ENCODE measurements at places on chromosomes 12 and 14. TPM values are rescaled to one million over a fixed set of nuclear protein-coding genes. Genes with fewer than 3 reads are reported as not detected.

The AQP2 gene
- not detected for total RNA-seq

The VASH1 gene
- 4.9 TPM for total RNA-seq

The GPR68 gene
- total RNA-seq = 0.12 TPM

The PIWIL1 gene
- total RNA-seq = not detected

The ZNF385A gene
- 17.2 TPM for total RNA-seq

The ATL1 gene
- 4.2 TPM for total RNA-seq

The ARHGAP9 gene
- 0.22 TPM for total RNA-seq

The TAMALIN gene
- total RNA-seq = 0.17 TPM

The CPM gene
- 8.7 TPM for total RNA-seq

The TM9SF1 gene
- 68.4 TPM for total RNA-seq

The SMOC1 gene
- 19.5 TPM for total RNA-seq

The NKX2-8 gene
- total RNA-seq = 4.2 TPM

The GPRC5D gene
- total RNA-seq = not detected

The PRR4 gene
- 1.9 TPM for total RNA-seq

The STON2 gene
- 0.91 TPM for total RNA-seq

The TSHR gene
- not detected for total RNA-seq

The AMDHD1 gene
- total RNA-seq = 2.6 TPM

The NPFF gene
- not detected for total RNA-seq

The DNAI7 gene
- total RNA-seq = 0.33 TPM

The CACNA1C gene
- not detected for total RNA-seq

The ESR2 gene
- 0.03 TPM for total RNA-seq

The RHOJ gene
- not detected for total RNA-seq

The IRF2BPL gene
- total RNA-seq = 23.4 TPM

The COL2A1 gene
- not detected for total RNA-seq

The COQ6 gene
- 25.7 TPM for total RNA-seq
